ENCODE measurements at places on chromosomes 3 and 15.

- DNase-seq, result no peak
These were observed 72.9 kb downstream of the ATP8B4 start for GRCh38 chr15:50046159-50046558.

GRCh38 chr15:98226149-98226548, 265.6 kb downstream of the ARRDC4 start:
- no peak for DNase-seq

- DNase-seq, result no peak
These were observed 417.9 kb downstream of the MECOM start for GRCh38 chr3:169245631-169246030.

GRCh38 chr3:29441422-29441821, 160.6 kb downstream of the RBMS3 start:
- DNase-seq, result no peak

- DNase-seq, result no peak
These were observed 60.0 kb upstream of the MNS1 start for GRCh38 chr15:56524915-56525314.

- DNase-seq, result peak; percentile 18
These were observed 4.7 kb downstream of the GORASP1 start for GRCh38 chr3:39102504-39103323.

DNA sequence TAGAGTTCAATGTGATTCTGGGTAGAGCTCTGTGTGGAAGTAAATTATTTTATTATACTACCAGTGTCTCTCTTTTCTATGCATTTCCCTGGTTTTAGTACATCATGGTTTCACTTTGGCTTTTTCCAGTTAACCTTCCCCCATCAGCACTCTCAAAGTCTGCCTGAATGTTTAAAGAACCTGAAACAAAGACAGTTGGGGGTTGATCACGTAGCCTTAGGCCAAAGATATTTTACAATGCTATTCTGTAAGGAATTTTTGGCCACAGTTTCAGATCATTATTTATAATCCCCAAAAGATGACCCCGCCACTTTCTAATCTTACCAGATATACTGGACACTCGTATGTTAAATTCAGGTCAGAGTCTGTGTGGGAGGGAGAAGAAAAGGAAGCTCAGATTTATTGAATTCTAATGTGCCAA, 156.3 kb upstream of the TMC3 start:
- no peak for DNase-seq

DNA sequence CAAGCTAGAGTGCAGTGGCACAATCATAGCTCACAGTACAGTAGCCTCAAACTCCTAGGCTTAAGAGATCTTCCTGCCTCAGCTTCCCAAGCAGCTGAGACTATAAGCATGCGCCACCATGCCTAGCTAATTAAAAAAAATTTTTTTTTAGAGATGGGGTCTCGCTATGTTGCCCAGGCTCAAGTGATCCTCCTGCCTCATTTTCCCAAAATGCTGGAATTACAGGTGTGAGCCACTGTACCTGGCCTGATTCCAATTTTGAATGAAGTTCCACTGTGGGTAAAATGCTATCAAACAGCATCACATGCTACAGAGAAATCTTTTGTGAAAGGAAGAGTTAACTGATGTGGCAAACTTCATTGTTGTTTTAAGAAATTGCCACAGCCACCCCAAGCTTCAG, 17.5 kb downstream of the ADPGK start:
- DNase-seq, result no peak

- no peak for DNase-seq
These were observed 16.0 kb downstream of the C15orf62 start for GRCh38 chr15:40785814-40786213.

DNA sequence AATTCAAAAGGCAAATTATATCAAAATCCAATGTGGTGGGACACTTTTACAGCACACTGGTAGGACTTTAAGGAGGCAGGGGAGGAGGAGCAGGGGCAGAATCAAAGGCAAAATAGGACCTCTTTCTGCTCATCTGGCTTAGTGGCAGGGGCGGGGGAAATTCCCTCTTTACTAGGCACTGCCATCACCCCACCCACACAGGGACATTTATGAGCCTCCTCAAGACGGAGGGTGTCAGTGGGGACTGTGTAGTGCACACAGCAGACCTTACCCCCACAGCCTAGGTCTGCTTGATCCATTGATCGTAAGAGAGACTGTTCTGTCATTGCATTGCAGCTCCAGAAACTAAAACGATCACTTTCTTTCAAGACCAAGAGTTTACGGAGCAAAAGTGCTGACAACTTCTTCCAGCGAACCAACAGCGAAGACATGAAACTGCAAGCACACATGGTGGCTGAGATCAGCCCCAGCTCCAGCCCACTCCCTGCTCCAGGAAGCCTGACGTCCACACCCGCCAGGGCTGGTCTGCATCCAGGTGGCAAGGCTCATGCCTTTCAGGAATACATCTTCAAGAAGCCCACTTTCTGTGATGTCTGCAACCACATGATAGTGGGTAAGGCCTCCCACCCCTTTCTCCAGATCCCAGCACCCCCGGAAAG, 62.9 kb downstream of the STAC start:
- DNase-seq, result no peak

DNA sequence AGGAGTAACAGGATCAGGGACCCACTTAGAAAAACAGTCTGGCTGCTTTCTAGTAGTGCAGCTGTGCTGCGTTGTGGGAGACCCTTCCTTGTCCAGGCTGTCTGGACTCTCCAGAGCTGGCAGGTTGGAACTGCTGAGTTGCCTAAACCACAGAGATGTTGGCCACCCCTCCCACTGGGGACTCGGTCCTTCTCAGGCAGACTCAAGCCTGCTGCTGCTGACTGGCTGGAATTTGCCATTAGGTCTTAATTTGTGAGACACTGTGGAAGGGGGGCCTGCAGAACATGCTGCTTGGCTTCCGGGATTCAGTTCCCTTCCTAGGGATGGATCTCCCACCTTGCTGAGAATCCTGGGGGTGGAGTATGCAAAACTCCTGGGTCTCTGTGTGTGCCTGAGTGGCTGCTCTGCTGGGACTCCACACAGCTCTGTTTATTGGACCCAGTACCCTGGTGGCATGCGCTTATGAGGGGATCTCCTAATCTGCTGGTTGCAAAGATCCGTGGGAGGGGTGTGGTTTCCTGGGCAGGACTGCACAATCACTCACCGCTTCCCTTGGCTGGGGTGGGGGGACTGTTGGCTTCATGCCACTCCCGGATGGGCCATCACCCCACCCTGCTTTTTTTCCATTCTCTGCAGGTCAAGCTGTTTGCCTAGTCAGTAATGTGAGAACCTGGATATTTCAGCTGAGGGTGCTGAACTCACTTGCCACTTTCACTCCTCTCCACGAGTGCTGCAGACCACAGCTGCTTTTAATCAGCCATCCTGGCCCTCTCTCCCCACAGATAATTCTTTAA, 150.5 kb downstream of the CFAP20DC start:
- DNase-seq, result peak; percentile 28

DNA sequence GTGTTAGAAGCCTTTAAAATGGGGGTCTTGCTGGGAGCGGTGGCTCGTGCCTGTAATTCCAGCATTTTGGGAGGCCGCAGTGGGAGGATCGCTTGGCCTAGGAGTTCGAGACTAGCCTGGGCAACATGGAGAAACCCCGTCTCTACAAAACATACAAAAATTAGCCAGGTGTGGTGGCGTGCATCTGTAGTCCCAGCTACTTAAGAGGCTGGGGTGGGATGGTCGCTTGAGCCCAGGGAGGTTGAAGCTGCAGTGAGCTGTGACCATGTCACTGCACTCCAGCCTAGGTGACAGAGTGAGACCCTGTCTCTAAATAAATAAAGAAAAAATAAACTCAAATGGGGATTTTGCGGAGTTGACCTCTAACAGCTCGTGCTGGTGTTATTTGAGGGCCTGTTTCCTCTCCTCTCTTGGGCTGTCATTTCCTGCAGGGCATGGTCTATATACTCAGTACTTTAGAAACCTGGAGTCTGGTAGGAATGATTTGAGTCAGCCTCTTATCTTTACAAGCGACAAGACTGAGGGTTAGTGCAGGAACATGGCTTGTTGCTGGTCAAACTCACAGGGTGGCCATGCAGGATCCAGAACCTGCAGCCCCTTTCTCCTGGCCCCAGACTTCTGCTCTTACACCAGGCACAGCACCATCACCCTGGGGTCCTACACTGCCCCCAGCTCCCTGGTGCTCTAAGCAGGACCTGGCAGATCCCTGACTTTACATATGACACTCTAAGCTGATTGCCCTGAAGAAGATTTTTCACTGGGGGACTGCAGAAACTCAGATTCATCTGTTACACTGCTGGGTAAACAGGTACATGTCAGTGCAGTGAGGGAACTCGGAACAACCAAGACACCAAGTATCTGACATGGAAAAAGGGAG, 15.1 kb downstream of the EHD4 start:
- DNase-seq, result no peak

DNA sequence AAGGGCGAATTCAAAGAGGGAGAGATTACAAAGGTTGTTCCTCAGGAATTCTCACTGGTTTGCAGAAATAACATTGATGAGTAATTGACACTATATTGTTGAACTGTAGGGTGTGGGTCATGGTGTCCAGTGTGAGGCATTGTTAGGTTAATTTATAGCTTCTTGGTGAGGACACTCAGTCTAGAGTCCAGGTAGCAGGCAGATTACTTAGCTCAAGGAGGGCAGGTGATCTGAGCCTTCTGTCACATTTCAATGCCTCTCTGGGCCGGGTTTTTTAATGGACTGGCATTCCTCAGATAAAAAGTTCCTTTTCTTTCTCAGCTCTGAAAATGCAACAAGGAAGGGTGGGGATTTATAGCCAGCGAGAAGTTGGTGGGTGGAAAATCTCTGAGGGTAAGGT, 194.2 kb upstream of the PROK2 start:
- no peak for DNase-seq

DNA sequence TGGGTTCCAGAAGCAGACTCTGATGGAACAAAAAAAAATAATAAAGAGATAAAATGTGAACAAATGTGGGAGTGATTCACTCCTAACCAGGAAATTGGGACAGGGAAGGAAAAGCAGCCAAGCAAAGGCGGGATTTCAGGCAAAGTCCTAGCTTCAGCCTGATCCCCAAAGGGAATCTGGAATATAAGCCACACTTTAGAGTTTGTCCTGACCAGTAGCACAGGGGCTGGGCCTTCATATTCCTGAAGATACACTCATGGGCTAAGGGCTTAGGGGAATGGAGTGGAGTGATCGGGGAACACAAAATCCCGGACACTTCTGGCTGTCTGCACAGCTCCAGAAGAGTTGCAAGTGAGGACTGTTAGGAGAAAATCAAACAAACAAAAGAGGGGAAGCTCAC, 135.0 kb upstream of the COL8A1 start:
- no peak for DNase-seq

DNA sequence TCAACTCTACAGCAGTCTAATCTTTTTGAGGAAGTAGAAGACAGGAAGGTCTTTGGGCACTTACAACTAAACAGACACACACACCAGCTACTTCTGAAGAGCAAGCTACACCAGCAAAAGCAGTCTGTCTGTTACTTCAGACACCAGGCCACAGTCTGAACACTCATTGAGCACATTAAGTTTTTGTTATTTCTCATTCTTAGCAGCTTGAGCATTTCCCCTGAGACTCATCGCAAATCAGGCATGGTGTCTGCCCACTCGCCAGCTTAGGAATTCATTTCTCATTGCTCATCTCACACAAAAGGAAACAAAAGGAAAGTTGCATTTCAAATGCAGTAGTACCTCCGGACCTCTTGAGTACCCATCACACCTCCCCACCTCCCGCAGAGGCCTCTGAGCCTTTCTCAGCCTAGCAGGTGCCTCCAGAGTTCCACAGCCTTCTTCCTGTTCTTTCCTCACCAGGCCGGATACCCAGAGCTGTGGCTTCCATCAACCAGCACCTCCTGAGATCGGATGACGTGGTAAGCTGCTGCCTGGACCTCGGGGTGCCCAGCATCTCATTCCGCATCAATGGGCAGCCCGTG, 302.0 kb downstream of the RYR3 start:
- DNase-seq, result no peak

DNA sequence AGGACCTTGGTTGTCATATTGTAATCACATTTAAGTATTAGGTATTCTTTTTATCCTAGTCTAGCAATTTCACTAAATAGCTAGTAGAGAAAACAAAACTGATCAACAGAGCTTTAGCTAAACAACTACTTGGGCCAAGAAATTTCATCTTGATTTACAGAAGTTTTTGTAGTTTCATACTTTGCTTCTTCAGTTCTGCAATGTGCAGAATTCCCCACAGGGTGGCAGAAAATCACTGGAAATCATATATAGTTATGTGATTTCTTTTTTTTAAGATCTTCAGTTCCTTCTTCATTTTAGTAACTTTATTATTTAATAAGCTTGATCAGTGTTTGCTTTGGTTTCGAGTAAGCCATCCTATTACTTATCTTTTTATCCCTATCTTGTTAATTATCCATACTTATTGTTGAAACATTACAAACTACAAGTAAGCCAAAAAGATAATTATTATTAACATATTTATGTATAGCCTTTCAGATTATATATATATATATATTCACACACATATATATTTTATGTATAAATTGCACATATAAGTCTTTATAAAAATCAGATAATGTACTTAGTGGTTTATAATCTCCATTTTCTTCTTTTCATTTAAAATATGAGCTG, 2.2 kb upstream of the BNIP2 start:
- DNase-seq, result peak; percentile 69

- DNase-seq, result peak; percentile 66
These were observed 639 bp downstream of the FOXP1 start for GRCh38 chr3:71582612-71583565.

DNA sequence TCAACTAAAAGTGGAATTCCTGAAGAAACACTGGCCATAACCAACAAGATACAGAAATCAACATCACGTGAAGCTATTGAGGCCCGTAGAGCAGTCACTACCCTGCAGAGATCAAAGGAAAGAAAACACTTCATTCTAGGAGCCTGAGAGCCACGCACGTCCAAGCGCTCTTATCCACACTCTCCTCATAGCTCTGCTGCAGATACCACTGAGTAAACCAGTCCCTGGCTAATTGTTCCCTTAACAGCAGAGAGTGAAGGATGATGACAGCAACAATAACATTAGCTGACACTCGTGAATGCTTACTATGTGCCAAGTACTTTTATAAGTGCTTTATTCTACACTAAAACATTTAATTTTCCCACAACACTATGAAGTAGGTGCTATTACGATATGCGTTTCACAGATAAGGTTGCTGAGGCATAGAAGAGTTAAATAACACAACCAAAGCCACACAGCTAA, 271.0 kb upstream of the GADL1 start:
- DNase-seq, result no peak

DNA sequence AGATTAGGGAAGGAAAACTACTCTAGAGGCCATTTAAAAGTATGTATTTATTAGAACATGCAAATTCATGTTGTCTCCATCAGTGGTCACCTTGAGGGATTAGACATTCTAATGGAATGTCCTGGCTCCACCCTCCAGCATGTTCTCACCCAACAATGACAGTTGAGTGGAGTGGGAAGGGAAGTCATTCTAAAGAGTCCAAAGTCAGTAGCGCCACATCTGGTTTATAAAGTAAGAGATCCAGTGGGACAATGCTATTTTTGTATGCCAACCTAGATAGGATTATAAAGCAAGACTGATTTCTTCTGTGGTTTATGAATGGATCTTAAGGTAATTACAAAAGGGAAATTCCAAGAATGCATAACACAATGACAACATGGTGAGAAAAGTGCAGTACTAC, 33.3 kb downstream of the SLC24A1 start:
- DNase-seq, result no peak

DNA sequence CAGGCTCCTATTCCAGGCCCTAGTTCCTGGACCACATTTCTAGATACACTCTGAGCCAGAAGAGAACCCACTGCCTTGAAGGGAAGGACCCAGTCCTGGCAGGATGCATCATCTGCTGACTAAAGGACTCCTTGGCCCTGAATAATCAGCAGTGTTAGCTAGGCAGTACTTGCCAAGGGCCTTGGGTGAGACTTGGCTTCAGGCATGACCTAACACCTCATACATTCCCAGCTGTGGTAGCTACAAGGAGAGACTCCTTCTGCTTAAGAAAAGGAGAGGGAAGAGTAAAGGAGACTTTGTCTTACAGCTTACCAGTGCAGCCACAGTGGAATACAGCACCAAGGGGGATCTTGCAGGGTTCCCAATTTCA, 26.4 kb downstream of the PEAK1 start:
- no peak for DNase-seq

All from activated CD8-positive, alpha-beta T cell treated with anti-CD3 and anti-CD28 coated beads, Interleukin-2, amount 10 ng/mL, durations not matched to agents 7 days and 5 days (primary cell).